Ureter (tissue), 1 donor: ENCODE measurements at places on chromosomes 12 and 14. TPM values are rescaled to one million over a fixed set of nuclear protein-coding genes. Genes with fewer than 3 reads are reported as not detected.

DNA sequence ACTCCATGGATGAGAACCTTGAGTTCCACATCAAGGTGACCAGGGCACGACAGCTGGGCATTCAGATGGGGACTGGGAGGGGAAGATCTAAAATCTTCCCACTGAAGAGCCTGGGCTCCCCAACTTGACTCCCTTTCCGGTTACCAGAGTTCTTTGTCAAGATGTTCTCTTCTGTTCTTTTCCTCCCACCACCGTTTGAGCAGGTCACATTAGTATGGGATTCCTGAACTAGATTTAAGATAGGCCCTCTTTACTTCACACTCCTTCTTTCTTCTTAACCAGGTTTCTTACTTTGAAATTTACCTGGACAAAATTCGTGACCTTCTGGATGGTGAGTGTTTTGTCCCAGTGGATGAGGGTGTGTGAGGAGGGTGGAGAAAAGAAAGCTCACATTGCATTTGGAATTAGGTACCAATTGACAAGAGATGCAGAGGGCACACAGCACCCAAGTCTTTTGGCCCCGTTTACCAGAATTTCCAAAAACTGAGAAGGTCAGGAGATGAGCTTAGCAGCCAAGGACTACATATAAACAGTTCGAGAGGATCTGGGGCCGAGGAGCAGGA is 14.4 kb downstream of the KIF5A start:
- no peak for DNase-seq

GRCh38 chr12:103813949-103814348 is 27.1 kb downstream of the NT5DC3 start:
- DNase-seq, result no peak

GRCh38 chr12:50132505-50133135 is 20.6 kb downstream of the COX14 start:
- no peak for DNase-seq

The CD163L1 gene
- total RNA-seq, result 1.1 TPM

- DNase-seq, result no peak
Measured at GRCh38 chr12:5434647-5435560, 3.0 kb downstream of the NTF3 start.

DNA sequence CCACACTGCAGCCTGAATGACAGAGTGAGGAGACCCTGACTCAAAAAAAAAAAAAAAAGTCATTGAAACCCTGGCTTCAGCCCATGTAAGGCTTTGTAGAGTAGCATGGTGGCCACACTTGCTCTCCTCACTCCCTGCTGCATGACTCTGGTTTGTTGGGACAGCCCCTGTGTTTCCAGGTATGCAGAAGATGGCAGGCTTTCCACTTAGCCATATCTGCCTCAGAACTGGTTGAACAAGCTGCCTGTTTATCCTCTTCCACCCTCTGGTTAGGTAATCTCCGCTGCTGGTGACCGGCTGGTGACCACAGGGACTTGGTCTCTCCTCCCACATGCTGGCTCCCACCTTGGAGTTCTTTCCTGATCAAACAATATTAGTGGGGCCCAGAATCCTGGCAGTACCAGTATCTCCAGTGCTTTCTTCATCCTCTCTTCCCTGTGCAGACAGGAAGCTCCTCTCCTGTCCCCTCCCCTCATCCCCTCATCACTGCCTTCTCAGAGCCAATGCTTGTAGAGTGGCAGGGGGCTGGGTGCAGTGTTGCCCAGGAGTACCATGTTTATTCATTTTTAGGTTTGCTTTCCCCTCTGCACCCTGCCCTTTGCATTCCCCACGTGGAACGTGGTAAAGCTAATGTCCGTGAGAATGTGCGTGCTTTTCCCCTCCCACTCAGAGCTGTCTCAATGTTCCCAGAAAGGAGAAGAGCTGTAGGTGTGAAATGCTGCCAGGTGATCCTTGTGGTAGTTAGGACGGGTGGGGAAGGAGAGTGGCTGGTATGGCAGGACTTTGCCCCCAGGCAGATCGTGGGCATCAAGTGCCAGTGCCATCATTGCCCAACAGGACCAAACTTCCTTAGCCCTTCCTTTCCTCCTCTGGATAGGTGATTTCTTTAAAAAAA is 11.3 kb downstream of the ABHD12B start:
- peak; percentile 48 for DNase-seq

GRCh38 chr12:91250273-91250665 is 67.7 kb upstream of the DCN start:
- DNase-seq, result no peak

The AHNAK2 gene
- total RNA-seq, result 34.5 TPM

- DNase-seq, result no peak
Measured at GRCh38 chr12:114992443-114992842, 308.5 kb upstream of the TBX3 start.

- no peak for DNase-seq
Measured at GRCh38 chr14:21626491-21627230, 8.1 kb downstream of the OR10G2 start.

DNA sequence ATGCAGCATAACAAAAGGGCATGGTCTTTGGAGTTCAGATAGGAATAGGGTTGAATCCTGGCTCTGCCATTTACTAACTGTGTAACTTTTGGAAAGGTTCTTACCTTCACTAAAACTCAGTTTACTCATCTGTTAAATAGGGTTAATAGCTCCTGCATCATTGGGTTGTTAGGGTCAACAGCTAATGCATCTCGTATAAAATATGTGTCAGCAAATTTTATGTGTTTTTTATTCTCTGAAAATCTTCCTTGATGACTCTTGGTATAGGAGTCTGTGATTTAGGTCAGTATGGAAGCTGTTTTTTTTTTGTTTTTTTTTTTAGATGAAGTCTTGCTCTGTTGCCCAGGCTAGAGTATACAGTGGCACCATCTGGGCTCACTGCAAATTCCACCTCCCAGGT is 36.1 kb upstream of the SRP54 start:
- no peak for DNase-seq

The TC2N gene
- total RNA-seq, result 119 TPM

- no peak for DNase-seq
Measured at GRCh38 chr12:23140710-23141109, 515.7 kb downstream of the ETNK1 start.

DNA sequence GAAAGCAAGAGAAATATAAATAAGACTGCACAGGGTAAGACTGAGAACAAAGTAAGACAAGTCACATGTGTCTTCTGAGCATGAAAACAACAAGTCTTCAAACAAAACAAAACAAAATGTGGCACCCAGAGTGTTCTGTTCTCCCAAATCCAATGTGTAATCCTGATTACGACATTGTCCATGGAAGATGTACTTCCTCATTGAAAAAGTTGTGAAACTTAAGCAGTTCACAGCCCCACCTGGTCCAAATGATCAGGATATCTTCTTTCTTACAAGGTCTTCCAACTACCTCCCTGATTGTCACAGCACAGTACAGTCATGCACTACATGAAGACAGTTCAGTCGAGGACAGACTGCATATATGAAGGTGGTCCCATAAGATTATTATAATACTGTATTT is 23.3 kb upstream of the NEK9 start:
- DNase-seq, result no peak

DNA sequence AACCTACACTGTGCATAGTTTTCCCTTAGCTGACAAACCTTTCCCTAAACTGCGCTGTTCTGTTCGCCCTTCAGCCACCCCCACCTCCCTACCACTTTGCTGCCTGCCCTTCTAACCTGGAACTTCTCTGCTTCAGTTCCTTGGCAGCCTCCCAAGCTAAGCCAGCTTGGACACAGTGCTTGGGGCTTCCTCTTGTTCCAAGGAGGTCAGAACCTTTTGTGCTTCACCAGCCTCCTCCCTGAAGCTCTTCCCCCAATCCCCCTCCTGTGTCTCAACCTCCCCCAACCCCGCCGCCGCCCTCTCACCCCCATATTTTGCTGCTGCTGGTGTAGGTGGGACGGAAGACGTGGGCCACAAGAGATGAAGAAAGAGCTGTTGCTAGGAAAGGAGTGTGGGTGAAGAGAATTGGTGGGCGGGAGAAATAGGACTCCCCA is 8.1 kb upstream of the RIC8B start:
- DNase-seq, result peak; percentile 48

DNA sequence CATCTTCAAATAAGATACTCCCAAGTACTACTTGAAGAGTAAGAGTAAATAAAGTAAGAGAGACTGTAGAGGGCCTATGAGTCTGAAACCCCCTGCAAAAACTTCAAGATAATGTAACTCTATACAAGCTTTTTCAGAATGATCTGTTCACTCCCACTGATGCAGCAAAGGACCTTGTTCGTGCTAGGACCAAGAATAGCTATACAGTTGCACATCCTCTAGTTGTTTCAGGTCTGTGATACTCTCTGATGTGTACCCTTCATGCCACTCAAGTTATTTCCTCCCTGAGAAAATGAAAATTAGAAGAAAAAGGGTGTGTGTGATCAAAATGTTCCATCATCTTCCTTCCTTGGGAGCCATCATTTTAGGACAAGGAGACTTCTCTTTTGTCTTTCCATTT is 204.4 kb downstream of the ALX1 start:
- no peak for DNase-seq

The ADAMTS20 gene
- total RNA-seq, result not detected

DNA sequence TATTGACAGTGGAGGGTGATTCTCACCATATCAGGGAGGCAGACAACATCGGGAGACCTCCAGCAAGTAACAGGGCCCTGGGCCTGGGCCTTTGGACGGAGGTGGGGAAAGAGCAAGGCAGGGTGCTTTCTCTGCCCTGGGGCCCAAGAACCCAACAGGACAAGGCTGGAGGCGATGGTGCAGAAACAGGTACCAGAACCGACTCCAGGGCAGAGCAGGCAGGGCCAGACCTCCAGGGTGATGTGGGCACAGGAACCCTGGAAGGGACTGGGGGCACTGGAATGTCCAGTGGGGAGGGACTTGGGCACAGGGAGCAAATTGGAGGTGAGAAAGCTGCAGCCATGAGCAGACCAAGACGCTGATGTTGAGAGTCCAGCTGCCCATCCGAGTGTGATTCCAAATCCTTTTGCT is 44.4 kb downstream of the PRMT8 start:
- no peak for DNase-seq

The MANSC4 gene
- not detected for total RNA-seq

The ELK3 gene
- 41.7 TPM for total RNA-seq

DNA sequence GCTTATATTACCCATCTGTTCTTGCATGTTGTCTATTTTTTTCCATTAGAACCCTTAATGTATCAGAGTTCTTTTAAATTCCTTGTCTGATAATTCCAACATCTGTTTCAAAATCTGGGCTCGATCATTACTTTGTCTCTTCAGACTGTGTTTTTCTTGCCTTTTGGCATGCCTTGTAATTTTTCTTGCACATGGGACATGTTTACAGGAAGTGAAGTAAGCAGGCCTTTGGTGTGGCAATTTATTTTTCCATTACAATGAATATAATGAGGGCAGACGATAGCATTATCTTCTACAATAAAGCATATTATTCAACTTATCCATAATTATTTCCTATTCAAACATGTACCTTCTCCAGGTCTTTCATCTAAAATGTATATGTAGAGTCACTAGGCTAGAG is 48.3 kb downstream of the STXBP6 start:
- DNase-seq, result no peak
